ENCODE measurements at places on chromosomes 16 and 17.

DNA sequence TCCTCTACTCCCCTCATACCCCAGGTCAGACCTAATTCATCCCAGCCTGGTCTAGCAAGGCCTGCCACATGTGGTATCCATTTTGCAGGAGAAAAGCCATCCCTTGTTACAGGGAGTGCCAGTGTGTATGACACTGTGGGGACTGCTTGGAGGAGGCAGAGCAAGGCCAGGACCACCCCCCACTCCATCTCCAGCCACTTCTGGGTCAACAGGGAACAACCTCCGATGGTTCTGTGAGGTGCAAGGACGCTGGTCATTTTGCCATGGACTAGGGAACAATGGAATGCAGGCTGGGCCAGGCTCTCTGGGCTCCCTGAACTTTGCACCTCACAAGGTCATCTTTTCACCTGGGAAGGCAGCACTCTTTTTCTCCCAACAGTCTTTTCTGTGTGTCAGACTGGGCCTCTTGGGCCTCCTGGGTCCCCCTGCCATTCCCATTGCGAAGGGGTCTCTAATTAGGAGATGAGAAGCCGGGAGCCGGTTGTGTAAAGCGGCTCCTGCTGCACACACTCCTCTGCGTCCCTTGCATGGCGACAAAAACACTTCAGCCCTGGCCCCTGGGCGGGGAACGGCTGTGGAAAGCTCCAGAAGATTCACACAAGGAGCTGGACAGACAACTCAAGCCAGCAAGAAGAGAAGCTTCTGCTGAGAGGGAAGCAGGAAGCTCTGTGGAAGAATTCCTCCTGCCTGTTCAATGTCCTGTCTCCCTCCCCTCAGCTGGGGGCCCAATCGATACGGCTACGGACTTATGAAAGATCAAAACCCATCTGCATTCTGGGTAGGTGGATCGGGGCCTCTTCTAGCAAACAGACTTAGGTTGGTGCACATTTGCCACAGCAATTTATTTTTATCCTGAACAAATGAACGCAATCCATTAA, 38.5 kb upstream of the MTSS2 start:
- no peak for DNase-seq

GRCh38 chr17:70478902-70479301, 309.6 kb downstream of the KCNJ2 start:
- no peak for DNase-seq

GRCh38 chr17:28407130-28407973, 1.3 kb upstream of the SLC46A1 start:
- peak; percentile 99 for DNase-seq

DNA sequence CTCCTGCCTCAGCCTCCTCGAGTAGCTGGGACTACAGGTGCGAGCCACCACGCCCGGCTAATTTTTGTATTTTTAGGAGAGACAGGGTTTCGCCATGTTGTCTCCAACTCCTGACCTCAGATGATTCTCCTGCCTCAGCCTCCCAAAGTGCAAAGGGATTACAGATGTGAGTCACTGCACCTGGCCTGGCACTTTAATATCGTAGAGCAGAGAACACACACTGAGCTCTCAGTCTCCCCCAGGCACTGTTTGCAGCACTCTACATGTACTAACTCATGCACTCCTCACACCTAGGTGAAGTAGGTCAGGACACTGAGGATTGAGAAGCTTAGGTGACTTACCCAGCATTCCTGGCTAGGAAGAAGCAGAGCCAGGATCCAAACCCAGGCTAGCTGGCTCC, 15.0 kb downstream of the C17orf100 start:
- DNase-seq: no peak

- DNase-seq: no peak
Measured at GRCh38 chr16:78791011-78791410, 691.6 kb downstream of the WWOX start.

DNA sequence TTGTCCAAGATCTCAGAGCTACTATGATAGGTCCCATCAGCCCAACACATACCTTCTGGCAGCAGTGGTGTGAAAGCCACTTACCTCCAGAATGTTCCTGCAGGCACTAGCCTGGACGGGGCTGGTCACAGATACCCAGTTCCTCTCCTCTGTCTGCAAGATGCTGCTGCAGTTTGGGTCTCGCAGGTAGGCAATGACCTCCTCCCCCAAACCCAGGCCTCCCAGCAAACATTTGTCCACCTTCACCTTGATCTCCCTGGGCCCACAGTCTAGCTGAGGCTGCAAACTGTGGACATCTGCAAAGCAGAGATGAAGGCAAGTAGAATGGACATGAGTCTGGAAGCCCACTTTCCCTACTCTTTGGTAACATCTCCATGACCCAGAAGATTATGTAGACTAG, 7.1 kb downstream of the GP2 start:
- no peak for DNase-seq

- peak; percentile 97 for DNase-seq
Measured at GRCh38 chr16:714558-715476, at the start of gene METRN. METRN (plus strand) TSS chr16:715118; CDS start chr16:715290, 172 bp downstream.

DNA sequence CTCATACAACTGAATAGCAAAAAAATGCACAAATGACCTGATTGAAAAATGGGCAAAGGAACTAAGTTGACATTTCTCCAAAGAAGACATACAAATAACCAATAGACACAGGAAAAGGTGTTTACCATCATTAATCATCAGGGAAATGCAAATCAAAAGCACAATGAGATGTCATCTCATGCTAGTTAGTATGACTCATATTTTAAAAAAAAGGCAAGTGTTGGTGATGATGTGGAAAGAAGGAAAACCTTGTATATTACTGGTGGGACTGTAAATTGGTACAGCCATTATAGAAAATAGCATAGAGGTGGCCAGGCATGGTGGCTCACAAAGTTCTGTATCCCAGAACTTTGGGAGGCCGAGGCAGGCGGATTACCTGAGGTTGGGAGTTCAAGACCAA, 232.5 kb upstream of the ZFHX3 start:
- DNase-seq: no peak

GRCh38 chr16:17303101-17303500, 167.7 kb downstream of the XYLT1 start:
- no peak for DNase-seq

GRCh38 chr17:42537156-42537805, 1.2 kb downstream of the NAGLU start:
- DNase-seq: no peak

- DNase-seq: no peak
Measured at GRCh38 chr16:81673432-81673831, 105.7 kb upstream of the PLCG2 start.

DNA sequence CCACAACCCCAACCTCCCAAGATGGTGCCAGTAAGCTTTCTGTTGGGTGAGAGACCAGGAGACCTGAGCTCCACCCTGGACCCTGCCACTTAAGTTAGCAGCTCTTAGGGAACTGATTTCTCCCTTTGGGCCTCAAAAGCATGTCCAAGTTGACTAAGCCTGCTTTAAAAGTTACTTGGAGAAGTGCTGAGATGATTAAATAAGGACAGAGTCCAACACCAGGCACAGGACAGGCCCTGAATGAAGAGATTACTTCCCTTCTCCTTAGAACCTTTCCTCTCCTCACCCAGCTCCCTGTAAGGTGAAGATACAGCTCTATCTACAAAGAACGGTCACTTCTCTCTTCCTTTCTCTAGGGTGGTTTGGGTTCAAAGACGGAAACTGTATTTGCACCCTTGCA, 162.6 kb downstream of the XYLT1 start:
- no peak for DNase-seq

GRCh38 chr17:31674717-31675349, 184.2 kb downstream of the COPRS start:
- DNase-seq: no peak

DNA sequence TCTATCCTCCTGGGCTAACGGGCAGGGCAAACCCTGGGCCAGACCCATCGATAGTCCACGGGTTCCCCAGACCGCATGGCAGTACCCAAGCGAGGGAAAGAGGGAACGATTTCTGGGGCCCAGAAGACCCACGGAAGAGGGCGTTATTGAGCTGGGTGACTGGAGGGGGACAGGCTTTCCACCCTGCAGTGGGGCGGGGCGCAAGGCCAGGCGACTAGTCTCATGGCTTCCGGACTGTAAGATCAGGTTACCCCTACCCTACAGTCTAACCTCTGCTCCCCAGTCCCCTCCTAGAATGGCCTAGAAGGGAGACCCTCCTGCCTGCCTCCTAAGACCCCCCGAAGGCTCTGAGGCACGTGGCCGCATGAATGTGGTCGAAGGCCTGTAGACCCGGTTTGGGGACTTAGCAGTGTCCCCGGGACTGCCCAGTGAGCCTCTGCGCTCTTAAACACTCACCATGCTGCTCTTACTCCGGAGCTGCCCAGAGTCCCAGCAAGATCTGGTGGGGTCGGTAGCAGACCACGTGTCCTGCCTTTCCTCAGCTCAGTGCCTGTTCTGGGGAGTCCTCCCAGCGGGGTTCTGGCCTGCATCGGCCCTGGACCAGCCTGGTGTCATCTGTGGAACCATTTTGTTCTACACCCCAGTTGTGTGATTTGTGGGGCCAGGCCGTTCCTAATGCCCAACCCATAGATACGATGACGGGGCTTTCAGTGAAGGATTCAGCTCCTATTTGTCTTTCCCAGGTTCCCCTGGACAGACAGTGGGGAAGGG, 13.2 kb upstream of the AURKB start:
- peak; percentile 68 for DNase-seq

DNA sequence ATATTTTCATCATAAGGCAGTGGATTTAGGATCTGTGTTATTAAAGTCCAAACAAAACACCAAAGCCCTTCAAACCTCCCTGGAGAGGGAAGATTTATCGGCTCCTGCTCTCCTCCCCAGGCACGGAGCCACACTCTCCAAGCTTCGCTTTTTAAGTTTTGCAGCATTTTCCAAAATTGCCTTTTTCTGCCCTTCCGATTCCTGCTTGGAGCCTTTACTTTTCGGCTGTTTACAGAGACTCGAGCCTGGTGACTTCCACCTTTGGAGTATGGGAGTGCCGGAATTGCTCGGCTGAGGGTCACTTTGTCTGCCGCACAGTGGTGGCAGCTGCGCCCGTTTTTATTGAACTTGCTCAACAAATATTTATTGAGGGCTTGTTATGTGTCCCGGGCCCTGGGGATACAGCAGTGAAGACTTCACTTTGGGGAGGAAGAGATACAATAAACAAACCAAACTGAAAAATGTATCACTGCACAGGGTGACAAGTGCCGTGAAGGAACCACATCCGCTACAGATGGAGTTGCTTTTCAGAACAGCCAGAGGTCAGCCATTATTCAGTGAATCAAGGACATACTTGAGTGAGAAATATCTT, 185.5 kb downstream of the NTN1 start:
- DNase-seq: peak; percentile 1

- DNase-seq: peak; percentile 21
Measured at GRCh38 chr17:30922235-30923030, 688 bp downstream of the ADAP2 start.

DNA sequence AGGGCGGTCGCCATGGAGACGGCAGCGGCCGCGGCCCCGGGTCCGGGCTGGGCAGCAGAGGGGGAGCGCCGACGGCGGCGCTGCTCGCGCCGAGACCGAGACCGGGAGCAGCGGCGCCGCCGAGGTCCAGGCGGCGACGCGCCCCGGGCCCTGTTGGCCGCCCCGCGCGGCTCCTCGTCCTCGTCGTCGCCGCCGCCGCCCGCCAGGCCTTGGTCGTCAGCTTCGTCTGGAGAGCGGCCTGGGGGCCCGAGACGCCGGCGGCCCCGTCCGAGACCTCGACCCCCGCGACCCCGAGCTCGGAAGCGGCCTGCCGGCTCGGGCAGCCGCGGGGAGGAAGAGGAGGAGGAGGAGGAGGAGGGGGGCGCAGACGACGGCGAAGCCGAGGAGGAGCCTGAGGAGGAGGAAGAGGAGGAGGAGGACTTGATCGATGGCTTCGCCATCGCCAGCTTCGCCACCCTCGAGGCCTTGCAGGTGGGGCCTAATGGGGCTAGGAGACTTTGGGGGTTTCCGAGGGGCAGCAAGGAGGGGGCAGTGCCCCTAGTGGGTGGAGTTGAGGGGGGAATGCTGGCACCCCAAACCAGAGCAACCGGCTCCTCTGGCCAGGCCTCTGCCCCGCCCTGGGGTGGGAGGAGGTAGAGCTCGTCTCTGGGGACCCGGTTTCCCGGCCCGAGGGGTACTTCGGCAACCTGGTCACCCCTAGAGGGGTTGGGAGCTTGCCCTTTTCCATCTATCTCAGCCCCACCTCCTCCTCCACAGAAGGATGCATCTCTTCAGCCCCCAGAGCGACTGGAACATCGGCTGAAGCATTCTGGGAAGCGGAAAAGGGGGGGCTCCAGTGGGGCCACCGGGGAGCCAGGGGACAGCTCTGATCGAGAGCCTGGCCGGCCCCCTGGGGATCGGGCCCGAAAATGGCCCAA, 1.5 kb downstream of the FBRS start:
- DNase-seq: peak; percentile 61

DNA sequence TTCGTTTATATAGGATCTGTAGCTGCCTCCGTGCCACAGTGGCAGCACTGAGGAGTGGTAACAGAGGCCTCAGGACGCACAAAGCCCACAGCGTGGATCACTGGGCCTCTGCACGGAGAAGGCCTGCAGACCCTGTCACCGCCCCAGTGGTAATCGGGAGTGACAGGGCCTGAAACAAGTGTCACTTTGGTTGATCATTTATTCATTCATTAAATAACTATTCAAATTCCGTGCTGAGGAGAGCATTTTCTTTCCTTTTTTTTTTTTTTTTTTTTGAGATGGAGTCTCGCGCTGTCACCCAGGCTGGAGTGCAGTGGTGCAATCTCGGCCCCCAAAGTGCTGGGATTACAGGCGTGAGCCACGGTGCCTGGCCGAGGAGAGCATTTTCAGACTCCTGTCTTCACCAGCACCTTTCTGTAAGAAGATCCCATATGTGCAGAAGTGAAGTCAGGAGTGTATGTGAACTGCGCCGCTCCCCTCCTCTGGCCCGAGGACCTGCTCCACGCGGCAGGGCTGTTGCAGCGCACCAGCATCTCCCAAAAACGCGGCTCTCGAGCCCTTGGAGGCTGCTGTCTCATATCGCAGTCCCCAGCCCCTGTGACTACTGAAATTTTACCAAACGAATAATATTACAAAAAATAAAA, 44.9 kb upstream of the TRAP1 start:
- no peak for DNase-seq

- no peak for DNase-seq
Measured at GRCh38 chr17:81097134-81097942, 62.4 kb downstream of the BAIAP2 start.

DNA sequence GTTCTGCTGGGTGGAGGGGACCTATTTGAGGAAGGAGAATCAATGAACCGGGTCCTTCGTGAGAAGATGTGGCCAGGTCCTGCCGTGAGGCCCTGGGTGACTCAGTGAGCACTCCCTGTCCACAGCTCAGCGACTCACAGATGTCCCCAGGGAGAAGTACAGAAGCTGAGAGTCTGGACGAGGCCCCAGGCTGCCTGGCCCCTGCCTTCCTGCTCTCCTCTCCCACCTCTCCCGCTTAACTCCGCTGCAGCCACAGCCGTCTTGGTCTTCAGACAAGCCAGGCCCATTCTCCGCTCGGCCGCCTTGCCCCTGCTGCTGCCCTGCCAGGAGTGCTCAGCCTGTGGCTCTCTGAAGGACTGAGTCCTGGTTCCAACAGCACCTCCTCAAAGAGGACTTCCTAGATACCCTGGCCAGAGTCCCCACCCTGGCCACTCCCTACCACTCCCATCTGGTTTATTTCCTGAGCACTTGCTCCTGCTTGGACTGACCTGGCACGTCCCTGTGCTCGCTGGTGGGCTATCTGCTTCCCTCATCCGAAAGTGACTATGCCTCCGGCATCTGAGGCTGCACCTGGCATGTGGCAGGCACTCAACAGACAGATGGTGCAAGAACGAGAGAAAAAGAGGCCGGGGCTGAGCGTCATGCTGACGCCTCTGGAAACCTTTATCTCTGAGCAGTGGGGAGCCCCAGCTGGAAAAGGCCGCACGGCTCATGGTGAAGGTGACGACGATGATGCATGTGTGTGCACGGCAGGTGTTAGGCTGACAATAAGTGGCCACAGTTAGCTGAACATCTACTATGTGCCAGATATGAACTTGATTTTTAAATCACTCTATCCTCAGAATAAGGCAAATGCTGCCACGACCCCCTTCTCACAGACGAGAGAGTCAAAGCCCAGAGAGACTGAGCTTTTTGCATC, 9.2 kb upstream of the TNFRSF13B start:
- DNase-seq: peak; percentile 94
